HCEC 1CT (cell line): ENCODE measurements at places on chromosomes 16 and 17.
A peak's percentile ranks its signal among the peaks of the same experiment; 100 is the strongest.

DNA sequence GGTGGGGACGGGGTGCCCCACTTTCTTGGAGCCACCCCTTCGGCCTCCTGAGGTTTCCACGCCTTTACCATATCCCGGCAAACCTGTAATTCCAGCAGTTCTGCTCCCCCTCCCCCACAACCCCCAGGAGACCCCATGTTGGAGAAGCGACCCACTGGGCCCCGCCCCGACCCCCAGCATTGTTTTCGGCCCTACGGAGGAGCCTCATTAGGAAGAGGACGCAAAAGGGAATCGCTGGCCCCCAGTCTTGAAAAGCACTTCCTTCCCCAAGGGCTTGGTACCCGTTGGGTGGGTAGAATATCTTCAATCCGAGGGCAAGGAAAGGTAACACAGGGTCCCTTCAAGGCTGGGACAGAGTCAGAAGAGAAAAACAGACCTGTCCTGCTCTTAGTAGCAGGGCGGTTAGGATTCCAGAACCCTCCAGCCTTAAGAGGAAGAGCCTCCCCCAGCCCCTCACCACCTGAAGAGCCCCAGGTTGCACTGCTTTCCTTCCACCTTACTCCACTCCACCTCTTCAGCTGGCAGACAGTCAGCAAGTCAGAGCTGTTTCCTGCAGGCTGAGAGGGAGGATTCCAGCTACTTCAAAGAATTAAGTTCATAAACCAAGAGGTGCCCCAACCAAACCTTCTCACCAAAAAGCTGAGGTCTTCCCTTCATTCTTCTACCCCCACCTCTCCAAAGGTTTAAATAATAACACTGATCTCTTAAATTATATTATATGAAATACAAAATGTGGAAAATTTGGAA, 803 bp upstream of the TLCD2 start:
- DNase-seq, result no peak

DNA sequence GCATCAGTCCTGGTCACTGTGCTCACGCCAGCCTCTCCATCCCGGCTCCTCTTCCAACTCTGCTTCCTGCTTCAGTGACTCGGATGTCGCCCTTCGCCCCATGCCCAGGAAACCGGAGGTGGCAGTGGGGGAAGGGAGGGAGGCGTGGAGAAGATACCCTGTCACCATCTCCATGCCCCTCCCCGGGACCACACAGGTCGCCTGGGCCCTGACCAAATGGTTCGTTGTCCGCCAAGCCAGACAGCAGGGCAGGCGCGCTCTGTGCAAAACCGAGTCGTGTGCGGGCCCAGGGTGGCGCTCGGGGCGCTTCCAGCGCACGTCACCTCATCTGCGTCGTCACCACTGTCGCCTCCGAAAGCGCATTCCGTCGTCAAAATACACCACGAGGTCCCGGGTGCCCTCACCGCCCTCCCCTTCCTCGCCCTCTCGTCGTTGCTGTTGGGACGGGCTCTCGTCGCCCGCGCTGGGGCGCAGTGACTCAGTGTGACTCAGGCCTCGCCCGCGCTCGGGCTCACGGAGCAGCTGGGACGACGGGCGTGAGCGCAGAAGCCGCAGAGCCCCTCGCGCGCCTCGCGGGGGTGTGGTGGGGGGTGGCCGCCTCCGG, 39.2 kb downstream of the ZNF778 start:
- peak; percentile 53 for DNase-seq

DNA sequence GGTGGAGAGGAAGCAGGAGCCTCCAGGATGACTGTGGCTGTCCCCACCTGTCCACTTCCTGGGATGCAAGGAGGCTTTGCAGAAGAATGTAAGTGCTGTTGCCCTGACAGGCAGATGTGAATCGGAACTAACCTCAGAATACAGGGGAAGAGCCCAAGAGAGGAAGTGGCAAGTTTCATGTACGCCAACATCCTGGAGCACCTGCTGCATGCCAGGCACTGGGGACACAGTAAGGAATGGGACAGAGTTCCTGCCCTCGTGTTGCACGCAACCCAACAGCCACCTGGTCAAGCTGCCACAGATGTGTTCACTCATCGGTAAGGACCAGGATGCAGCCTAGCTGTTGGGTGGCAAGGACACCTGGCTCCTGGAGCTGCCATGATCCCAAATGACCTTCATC, 98.6 kb upstream of the RPL38 start:
- DNase-seq, result no peak

GRCh38 chr16:72221630-72222024, 49.7 kb upstream of the PMFBP1 start:
- DNase-seq, result peak; percentile 78

DNA sequence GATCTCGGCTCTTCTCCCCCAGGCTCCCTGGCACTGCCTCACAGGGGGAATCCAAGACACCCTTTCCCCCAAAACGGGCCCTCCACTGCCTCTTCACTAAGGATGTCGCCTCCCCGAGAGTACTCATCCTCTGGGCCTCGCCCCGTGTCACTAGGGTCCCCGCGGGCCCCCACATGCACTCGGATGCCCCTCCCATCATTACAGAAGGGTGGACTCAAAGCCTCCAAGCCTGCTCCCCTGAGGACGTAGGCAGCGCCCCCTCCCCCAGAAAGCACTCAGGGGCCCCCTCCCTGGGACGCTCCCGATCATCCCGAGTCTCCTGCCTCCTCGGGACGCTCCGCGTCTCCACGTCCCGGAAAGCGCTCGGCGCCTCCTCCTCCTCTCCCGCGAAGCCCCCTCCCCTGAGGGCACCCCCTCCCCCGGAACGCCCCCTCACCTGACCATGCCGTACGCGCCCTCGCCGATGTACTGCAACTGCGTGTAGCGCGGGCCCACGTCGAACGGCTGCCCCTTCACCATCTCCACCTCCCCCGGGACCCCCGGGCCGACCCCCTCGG, 338 bp downstream of the MAPK3 start:
- DNase-seq, result no peak

GRCh38 chr16:12758031-12758669, 45.5 kb downstream of the CPPED1 start:
- DNase-seq, result no peak

DNA sequence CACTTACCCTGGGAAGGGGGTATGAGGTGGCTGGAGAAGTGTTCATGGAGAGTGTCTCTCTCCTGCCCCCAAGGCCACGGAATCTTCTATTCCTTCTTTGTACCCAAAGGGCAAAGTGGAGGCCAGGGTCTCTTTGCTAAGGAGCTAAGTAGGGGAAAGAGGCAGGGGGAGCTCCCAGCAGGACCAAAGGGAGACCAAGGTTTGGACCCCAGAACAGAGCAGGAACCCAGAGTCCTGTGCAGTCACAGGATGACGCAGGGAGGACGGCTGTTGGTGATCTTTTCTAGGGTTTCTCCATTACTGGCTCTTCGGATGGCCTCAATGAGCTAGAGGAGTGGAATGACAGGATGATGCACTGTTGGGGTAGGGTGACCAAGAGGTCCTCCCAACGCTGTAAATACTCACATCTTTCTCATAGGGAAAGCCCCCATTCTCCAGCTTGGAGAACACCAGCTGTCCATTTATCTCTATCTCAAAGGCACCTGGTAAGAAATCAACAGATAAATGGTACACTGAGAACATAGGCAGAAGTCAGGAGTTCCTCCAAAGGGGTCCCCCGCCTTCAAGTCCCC, 966 bp downstream of the MIEN1 start:
- no peak for DNase-seq

DNA sequence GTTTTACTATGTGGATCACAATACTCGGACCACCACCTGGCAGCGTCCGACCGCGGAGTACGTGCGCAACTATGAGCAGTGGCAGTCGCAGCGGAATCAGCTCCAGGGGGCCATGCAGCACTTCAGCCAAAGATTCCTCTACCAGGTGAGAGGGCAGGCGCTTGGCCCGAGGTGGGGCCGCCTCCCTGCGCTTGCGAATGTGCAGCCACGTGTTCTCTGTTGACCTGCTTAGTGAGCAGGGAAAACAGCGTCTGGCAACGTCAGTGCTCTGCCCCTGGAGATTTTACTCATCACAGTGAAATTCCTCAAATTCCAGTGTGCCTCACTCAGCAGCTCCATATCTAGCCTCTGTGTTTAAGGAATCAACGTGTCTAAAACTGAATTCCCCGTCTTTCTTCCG, 33.4 kb upstream of the CLEC18A start:
- peak; percentile 89 for DNase-seq

- DNase-seq, result no peak
Measured at GRCh38 chr16:70612931-70613330, 33.4 kb upstream of the IL34 start.

DNA sequence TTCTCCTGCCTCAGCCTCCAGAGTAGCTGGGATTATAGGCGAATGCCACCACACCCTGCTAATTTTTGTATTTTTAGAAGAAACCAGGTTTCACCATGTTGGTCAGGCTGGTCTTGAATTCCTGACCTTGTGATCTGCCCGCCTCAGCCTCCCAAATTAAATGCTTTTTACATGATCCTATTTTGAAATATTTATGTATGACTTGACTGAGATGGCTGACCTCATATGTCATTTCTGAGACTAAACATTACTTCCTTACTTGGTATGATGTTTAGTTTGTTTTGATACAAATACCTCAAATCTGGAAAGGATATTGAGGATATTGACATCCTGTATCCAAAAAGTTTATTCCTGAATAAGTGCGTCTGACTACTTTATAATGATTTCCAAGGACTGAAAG, 11.9 kb downstream of the CALCOCO2 start:
- DNase-seq, result peak; percentile 90

GRCh38 chr16:87344931-87345631, 27.9 kb upstream of the C16orf95 start:
- DNase-seq, result no peak

GRCh38 chr17:36937001-36937958, at the start of gene LHX1:
TSS of gene LHX1 (plus strand) at chr17:36937475. CDS start at chr17:36938198, 723 bp downstream.
- DNase-seq, result no peak

DNA sequence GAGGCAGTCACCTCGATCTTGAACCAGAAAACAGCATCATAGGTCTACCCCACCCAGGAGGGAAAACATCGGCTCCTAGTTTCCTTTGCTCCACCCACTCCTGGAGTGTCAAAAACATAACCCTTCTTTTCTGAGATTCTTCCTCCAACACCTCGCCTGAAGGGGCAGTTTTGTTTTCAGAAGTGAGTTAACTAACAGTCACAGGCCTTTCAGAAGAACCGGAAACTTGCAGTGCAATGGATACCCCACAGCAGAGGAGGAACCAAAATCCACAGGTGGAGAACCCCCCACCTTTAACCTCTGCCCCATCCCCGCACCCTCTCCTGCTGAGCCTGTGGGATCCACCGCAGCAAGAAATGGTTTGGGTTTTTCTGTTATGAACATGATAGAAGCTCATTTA, 7.8 kb upstream of the TEX2 start:
- no peak for DNase-seq

DNA sequence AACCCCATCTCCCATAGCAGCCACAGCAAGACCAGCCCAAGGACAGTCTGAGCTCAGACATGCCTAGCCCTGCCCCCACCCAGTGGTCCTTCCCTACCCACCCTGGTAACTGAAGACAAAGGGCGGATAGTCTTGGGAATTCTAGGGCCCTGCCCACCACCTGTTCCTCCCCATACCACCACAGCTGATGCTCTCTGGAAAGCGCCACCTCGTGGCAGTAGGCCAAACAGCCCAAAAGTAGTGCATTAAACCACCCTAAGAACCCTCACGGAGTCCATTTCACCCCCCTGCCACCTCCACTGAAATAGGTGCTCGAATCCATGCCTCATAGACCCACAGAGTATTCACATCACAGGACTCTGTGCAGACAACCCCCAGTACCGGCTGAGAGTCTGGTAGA, 1021.4 kb downstream of the CDH8 start:
- no peak for DNase-seq

DNA sequence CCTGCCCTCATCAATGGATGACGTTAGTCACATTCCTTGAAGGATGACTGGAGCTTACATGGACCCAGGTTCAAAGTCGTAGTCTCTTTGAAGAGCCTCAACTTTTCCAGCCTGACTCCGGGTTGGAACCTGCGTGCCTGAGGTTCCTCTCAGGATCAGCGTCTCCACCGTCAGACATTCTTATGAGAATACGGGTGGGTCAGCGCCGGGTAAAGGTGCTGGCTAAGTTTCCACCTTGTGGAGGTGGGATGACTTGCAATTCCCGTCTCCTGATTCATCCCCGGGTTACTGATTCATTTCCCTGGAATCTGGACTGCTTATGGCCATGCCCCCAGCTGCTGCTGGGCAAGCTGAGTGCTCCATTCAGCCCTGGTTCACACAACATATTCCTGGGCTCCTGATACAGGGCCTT, 38.9 kb upstream of the CMIP start:
- peak; percentile 81 for DNase-seq

- no peak for DNase-seq
Measured at GRCh38 chr16:169014-169413, 3.2 kb downstream of the HBM start.

DNA sequence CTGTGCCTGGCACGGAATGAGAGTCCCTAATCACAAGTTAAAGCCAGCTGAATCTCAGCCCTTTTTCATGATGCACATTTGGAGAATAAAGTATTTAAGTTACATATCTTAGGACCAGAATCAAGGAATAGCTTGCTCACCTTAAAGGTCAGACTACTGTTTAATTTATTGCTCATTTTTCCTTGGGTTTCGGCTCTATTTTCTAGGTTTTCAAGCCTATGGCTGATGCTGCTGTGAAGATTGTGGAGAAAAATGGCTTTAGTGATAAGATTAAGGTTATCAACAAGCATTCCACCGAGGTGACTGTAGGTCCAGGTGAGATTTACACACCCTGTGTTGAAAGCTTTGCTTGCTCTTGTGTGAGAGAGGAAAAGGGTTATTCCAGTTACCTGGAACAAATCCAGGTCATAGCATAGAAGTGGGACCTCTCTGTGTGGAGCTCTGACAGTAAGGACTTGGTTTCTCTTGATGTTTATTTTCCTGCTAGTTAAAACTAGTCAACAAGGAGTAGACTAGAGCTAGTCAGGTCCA, 18.1 kb downstream of the PRMT7 start:
- DNase-seq, result no peak

DNA sequence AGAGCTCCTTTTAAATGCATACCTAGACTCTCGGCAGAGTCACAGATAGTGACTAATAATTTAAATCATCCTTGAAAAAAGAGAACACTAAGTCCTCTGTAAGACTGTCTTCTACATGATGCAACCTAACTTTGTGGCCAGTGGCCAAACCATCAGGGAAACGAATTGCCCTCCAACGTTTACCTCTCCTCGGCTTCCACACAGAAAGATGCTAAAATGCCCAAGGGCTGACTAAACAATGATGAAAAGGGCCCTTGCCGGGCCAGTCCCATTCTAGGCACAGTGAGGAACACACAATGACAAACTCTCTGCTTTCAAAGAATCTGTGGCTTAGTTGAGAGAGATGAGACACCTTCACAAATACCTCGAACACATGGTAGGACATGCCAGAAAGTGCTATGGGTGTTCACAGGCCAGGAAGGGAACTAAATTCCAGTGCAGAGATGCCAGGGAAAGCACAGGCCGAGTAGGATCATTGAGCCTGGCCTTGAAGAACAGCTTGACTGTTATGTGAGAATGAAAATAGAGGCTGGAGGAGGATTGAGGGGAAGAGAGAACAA, 35.3 kb upstream of the PITPNM3 start:
- DNase-seq, result peak; percentile 84

- DNase-seq, result no peak
Measured at GRCh38 chr17:15334266-15334665, 7.1 kb downstream of the TEKT3 start.
